ENCODE measurements at places on chromosomes 5 and 9.

DNA sequence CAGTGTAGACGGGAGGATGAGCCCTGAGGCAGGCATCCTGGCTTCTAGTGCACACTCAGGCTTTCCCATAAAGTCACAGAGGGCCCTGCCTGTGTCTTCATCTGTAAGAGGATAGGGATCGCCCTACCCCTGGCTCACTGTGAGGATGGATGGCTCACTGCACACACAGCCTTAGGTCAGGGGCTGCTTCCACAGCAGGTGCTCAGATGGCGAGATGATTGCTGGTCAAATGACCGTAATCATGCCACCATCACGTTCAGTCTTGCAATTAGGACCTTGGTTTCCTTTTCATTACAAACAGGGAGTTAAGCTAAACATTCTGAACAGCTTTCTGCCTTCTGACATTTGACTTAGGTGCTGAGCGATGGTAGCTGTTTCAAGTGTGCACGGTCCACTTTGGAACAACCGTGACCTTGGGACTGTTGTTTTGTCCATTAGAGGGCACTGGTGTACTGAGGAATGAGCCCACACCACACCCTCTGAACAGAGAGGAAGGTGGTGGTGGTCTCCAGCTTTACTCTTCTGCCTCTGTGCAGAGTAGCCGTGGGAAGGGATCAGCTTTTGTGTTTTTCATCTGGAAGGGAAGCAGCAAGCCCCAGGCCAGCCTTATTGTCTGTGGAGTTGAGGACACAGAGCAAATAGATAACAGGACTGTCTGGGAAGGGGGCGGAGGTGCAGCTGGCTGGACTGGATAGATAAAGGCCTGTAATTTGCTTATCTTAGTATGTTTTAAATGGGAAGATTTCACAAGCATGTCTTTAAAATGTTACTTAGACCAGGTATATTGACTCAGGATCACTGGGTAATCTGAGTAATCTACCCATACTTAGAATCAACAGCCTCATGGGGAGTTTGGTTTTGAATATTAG lies 183.1 kb downstream of the TRIO start:
- no peak for DNase-seq

DNA sequence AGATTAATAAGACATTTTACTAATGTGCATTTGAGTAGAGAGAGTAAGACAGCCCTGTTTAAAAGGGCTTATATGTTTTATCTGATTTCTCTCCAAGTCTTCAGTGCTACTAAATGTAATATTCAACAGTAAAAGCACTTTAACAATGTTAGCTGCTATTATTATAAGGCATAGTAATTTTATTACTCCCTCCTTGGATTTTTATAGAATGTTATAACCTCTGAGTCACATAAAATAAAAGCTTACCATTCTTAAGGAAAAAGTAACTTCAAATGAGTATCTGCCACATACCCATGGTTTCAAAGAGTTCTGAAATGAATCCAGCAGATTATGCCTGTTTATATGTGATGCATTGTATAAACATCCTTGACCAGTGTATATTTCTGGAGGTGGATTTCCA lies 19.0 kb downstream of the SPDL1 start:
- no peak for DNase-seq

DNA sequence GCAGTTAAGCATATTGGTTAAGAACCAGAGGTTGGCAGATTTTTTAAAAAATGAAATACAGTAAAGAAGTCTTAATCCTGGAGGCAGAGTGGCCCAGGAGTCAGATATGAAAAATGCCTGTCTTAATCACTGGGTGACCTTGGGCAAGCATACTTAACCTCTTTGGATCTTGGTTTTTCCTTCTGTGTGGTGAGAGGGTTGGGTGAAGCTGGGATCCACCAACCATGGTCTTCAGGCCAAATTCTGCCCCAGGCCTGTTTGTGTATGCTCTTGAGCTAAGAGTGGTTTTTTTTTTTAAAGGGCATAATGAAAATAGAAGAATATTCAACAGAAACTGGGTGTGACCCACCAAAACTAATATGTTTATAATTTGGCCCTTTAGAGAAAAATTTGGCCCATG lies 20.0 kb upstream of the TEX48 start:
- no peak for DNase-seq

GRCh38 chr5:131114754-131115153 lies 50.3 kb downstream of the HINT1 start:
- DNase-seq: no peak

DNA sequence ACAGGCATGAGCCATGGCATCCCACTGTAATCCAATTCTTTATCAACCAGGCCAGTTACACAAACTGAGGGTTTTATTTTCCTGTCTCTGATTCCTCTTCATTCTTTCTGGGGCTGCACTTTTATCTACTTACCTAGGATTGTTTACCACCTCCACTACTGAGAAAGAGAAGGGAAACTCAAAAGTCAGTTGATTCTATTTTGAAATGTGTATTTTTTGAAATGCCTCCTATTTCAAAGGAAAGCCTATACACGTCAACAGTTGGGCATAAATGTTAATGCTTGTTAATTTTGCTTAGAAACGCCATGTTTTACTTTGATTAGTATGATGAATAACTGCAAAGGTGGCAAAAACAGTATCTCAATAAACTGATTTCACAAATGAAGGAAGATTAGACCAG lies 92.5 kb downstream of the MLLT3 start:
- no peak for DNase-seq

GRCh38 chr5:56838409-56839039 lies 23.2 kb downstream of the MAP3K1 start:
- peak; percentile 51 for DNase-seq

- DNase-seq: no peak
Observed at GRCh38 chr5:62260513-62260912, 45.5 kb upstream of the KIF2A start.

DNA sequence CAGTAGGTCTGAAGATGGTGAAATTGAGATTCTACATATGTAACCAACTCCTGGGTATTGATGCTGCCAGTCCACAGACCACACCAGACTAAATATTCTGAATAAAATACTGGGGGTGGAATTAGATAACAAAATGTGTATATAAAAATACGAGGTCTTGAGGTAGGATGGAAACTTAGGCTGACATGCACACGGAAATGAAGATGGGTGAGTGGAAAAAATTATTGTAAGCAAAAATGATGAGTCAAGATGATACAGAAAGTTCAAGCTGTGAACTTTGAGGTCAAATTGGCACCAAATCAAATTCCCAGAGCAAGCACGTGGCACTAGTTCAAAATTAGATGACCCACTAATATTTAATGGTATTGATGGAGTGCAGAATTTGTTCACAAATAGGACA lies 713.4 kb upstream of the ACO1 start:
- DNase-seq: no peak

GRCh38 chr9:1276474-1276873 lies 226.3 kb downstream of the DMRT2 start:
- no peak for DNase-seq

GRCh38 chr9:8078641-8079140 lies 279.1 kb upstream of the DMAC1 start:
- DNase-seq: no peak

DNA sequence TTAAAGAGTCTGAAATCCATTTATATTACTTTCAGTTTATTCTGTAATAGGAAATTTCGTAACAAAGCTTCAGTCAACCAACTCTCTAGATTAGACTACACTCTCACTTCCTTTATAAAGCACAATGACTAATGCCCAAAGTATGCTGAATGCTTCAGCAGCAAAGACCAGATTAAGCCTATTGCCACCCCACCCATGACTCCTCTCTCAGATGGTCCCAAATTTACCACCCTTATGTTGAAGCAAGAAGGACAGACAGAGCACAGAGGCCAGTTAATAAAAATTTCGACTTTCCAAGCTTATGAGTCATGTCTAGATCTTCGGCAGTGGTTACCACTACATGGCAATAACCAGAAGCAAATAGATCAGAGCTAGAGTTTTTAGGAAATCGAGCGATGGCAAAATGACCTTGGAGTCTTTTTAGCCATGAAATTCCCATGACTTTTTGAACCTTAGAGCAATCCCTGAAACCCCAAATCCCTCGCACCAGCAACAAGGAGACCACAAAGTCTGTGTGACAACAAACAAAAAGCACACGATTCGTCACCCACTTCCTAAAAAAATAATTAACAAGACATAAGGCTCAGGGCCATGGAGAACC lies 287.8 kb upstream of the RASA1 start:
- DNase-seq: peak; percentile 57

DNA sequence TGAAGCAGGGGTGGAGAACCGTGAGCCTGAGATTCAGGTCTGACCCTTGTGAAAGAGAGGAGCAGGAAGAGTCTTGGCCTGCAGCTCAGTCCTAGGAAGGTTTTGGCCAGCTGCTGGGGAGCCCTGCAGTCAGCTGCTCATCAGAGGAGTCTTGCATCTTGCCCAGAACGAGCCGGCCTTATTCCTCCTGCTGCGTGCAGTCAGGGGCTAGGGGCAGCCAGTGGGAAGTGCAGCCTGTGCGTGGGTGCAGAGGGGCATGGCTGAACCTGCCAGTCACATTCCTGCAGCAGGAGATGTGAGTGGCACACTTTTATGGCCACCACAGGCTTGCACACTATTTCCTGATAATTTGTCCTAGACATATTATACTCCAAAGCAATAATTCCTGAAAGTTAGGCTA lies 278.7 kb downstream of the NPR3 start:
- DNase-seq: no peak

DNA sequence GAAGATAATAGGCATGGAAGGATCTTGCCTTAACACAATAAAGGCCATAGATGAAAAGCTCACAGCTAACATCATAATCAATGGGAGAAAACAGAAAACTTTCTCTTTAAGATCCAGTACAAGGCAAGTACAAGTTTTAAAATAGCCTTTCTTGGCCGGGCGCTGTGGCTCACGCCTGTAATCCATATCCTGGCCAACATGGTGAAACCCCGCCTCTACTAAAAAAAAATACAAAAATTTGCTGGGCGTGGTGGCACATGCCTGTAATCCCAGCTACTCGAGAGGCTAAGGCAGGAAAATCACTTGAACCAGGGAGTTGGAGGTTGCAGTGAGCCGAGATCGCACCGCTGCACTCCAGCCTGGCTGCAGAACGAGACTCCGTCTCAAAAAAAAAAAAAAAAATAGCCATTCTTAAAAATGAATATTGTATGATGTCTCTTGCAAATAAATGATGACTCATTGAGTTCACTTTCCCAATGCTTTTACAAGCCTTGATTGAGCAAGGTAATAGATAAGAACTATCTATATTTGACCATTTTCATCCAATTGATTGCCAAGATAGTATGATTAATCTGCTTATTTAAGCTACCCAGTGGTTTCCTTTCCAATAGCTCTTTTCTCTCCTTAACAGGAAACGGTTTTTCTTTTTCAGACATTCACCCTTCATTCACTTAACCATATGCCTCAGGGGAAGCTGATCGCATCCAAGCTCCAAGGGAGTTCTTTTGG lies 15.8 kb downstream of the CCDC152 start:
- DNase-seq: no peak

DNA sequence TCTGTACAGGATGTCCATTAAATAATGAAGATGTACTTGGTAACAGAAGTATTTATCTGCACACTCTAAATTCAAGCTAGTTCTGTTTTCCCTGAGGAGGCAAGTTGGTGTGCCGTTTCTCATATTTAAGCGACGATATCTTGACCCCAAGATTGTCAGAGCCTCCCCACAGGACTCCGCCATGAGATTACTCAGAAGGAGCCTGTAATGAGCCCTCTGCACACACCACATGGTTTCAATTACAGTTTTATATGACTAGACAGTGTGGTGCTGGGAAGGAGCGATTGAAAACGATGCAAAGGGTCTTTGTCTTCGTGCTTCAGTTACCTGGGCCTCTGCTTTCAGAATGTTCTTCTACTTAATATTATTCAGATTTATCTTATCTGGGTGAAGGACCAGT lies 840.4 kb upstream of the WWC1 start:
- peak; percentile 46 for DNase-seq

- DNase-seq: no peak
Observed at GRCh38 chr5:106288979-106289378, 1381.8 kb downstream of the EFNA5 start.

DNA sequence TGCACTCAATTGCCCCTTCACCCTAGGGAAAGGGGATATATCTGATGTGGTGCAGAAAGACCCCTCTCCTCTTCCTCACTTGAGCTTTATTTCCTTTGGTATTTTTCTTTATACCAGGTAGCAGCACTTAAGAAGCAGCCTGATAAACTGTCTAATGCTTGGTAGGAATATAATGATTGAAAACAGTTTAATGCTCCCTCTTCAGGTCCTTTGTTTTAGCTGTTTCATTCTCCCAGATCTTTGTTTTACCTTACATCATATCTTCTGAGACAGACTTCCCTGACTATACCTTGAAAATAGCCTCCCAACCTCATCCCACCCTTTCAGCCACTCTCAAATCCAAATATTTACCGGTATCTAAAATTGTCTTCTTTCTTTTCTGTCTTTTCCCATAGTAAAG lies 87.9 kb downstream of the NUDT12 start:
- no peak for DNase-seq

- DNase-seq: no peak
Observed at GRCh38 chr5:103217101-103217500, 41.5 kb upstream of the MACIR start.

DNA sequence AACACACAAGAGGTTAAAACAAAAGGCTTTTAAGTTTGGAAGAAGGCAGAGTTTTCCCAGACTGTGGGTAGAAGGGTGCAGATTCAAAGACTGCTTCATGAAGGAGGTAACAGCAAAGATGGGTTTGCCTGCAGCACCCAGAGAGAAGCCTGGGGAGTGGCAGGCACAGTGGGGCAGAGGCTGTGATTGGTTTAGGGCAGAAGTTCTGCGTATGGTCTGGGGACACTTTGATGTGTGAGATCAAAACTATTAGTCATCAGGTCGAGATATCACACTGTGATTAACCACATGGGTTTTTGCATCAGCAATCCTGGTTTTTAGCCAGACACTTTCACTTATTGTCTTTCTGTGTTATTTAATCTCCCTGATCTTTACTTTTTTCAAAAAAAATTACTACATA lies 188.8 kb upstream of the GLRA1 start:
- no peak for DNase-seq

- DNase-seq: peak; percentile 80
Observed at GRCh38 chr9:90007516-90008440, 403.0 kb downstream of the GADD45G start.

DNA sequence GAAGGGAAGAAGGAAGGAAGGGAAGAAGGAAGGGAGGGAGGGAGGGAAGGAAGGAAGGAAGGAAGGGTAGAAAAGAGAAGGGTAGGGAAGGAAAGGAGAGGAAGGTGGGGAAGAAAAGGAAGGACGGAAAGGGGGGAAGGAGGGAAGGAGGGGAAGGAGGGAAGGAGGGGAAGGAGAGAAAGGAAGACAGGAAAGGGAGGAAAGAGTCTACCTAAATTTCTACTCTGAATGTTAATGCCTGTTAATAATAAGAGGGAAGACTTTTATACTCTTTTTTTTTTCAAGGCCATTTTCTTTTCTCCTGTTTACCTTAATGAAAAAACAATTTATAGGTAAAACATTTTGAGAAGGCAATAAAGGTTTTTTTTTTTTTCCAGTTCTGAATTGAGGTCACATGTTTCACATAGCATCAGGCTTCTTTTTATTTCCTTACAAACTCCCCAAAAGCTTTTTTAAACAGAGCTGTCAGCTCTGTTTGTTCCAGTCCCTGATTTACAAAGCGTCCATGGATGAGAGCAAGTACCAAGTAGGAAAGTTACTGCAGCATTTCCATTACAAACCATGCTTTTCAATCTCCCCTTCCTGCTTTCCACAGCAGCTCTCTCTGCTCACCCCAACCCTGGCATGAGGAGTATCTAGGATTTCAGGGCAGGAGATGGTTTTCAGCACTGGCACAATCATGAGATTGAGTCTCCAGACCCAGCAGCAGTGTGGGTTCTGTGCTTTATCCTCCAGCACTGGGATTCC lies 173.9 kb downstream of the GNAQ start:
- no peak for DNase-seq

GRCh38 chr9:20441711-20442423 lies 180.4 kb downstream of the MLLT3 start:
- no peak for DNase-seq

- no peak for DNase-seq
Observed at GRCh38 chr9:133268335-133269056, 6.5 kb downstream of the ABO start.

Measured in AG20443 (cell line).